ENCODE measurements at places on chromosomes 3 and 15.

GRCh38 chr3:186612065-186612464 lies 795 bp upstream of the AHSG start:
- DNase-seq, result no peak

DNA sequence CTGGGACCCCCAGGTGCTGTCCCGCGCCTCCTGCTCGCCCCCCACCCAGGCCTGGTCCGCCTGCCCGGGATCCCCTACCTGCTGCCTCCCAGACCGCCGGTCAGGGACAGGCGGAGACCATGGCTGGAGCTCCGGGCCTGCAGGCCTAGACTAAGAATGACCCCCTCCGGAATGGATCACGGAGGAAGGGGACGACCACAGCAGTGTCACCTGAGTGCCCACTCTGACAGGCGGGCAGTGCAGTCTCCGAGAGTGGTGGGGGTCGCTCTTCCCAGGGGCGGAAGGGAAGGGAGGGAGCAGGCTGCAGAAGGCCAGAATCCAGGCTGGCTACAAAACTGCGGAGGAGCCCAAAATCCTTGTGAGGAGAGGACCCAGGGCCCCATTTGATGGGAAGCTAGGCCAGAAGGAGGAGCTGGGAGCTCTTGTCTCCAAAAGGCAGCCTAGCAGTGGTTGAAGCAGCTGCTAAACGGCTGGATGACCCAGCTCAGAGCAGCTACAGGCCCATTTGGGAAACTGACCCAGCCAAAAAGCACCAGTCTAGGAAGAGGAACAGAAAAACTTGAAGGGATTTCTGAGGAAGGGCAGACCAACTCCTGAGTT lies 908 bp upstream of the RAB43 start:
- no peak for DNase-seq

- DNase-seq, result no peak
Measured at GRCh38 chr3:40877631-40878463, 321.5 kb upstream of the CTNNB1 start.

GRCh38 chr3:12833222-12834161 lies 7.9 kb downstream of the RPL32 start:
- no peak for DNase-seq

DNA sequence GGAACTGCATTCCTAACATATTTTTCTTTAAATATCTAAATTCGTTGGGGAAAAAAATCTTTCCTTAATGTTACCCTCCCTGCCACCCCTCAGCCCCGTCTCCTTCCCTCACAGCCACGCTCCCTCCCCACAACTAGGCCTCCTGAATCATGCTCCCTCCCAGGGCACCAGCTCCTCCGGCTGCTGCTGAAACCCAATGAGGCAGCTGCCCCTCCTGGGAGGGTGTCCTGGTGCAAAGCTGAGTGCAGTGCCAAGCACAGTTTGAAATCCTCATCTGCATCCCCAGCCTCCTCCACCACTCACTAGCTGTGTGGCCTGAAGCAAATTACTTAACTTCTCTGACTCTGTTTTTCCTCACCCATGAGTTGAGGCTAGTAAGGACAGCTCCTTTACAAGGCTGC lies 2.7 kb upstream of the NR2E3 start:
- DNase-seq, result no peak

GRCh38 chr3:69675786-69676530 lies 63.3 kb upstream of the MITF start:
- no peak for DNase-seq
